GF-D8 (cell line): ENCODE measurements at places on chromosomes 1 and 21.

DNA sequence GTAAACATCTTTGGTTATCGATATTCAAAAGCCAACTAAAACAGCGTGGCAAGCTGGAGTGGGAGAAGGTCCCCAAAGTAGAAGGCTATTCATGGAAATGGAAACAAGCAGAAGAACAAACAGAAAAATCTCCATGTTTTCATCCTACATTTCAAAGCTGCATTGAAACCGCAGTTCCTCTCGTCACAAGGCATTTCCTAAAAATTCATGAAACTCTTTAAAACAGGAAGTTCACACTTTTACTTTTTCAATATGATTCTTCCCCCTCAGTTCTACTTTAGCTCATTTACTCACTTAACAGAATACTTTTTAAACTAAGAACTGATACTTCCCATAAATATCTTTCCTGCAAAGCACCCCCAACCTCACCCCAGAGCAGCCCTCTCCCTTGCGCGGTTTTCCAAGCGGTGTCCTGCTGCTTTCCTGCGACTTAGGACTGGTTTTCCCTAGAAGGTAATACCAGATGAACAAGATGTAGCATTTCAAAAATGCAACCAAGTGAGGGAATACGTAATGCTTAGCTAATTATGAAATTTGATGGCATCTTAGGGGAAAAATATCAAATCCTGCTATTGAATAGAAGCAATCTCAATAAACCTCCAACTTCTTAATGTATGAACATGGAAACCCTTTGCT lies 228.3 kb upstream of the PKN2 start:
- no peak for DNase-seq

- no peak for DNase-seq
Measured at GRCh38 chr1:40132383-40133311, 28.5 kb upstream of the RLF start.

GRCh38 chr1:228081144-228081543 lies 1.4 kb upstream of the ARF1 start:
- no peak for DNase-seq

DNA sequence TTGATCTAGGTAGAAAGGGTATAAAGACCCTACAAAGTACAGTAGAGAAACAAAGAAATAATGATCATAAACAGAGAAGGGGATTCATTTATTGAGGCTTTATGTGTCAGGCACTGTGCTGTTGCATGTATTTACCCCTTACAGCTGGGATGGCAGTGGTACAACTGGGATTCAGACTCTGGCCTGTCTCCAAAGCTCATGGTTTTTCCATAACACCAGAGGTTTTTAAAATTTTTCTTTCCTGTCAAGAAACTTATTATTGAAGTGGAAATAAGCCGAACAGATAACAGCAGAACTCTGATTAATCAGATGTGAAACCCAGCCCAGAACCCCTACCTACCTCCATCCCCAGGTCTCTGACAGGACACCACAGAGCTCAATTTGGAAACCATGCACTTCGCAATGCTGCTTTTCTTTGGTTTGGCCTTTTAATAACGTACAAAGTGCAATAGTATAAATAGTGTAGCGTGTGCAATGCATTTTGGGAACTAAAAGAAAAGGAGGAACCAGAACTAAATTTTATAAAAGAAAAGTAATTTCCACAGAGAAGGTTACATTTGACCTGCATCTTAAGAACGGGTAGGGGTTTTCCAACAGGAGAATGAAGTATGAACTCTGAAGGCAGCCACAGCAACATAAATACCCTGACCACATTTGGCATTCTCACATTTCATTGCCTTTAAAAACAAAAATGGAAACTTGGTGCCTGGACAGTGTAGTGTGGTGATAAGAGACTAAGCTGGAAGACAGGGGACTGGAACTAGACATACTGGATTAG lies 92.0 kb upstream of the S1PR1 start:
- no peak for DNase-seq

GRCh38 chr1:91827087-91827458 lies 58.9 kb downstream of the TGFBR3 start:
- DNase-seq, result no peak

DNA sequence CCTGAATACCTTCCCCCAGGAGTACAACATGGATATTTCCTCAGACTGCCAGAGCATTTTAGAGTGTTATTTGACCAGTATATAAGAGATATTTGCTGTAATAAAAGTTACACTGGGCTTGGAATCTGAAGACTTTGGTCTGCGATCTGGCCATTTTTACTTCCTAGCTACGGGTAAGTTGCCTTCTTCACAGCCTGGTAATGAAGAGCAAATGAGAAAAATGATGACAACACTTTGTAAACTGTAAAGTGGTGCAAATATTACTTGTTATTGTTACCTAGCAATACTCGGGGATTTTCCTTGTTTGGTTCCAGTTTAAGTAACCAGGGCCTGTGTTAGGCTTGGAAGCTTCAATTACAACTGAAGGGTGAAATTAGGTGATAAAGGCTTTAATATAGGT lies 180.8 kb upstream of the LMO4 start:
- no peak for DNase-seq

GRCh38 chr1:101756411-101756810 lies 240.3 kb downstream of the OLFM3 start:
- DNase-seq, result no peak

- DNase-seq, result no peak
Measured at GRCh38 chr1:95236784-95237575, 3.0 kb downstream of the RWDD3 start.

- no peak for DNase-seq
Measured at GRCh38 chr1:234321231-234321630, 52.0 kb upstream of the COA6 start.

GRCh38 chr1:216580538-216581057 lies 142.6 kb downstream of the ESRRG start:
- DNase-seq, result no peak

GRCh38 chr1:209405183-209405814 lies 178.2 kb upstream of the CAMK1G start:
- DNase-seq, result no peak

DNA sequence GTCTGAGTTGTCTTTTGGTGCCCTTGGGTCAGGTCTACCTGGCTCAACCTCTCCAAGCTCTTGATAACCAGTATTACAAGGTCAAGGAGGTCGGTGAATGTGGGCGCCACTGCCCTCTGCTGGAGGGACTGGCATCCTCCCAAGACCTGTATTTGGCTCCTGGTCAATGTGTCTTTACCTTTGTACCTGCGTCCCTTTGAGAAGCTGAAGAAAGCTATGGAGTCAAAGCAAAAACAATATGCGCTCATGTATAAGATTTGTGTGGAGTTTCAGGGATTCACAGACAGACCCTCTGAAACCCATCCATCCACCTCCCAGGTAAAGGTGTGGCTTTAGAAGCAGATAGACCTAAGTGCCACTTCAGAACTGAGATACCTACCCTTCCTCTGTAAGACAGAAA lies 61.8 kb upstream of the NBL1 start:
- peak; percentile 8 for DNase-seq

DNA sequence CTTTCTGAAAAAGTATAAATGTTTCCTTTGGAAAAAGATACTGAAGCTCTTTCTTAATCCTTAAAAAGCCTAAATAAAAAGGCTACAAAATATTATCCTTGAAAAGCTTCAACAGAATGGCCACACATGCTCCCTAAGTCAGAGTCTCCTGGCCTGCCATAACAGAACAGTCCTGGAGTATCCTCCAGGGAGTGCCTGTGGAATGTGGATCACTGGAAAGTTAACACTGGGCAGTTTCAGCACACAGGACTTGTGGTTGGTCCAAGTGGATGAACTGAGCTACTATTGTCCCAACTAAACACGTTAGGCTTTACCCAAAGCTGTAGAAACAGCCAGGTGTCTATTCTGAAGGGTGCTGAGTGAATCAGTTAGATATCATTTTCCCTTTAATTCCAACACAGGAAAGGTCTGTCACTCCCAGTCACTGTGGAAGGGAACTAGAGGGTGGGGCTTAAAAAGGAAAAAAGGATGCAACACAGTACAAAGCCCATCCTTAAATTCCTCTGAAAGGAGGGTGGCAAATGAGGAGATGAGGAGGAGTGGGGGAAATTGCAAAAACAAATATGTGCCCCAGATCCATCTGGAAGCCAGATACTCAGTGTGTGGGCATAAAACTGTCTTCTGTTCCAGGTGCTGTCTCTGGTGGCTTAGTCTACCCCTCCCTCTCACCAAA lies 196.3 kb upstream of the SPAG17 start:
- no peak for DNase-seq

DNA sequence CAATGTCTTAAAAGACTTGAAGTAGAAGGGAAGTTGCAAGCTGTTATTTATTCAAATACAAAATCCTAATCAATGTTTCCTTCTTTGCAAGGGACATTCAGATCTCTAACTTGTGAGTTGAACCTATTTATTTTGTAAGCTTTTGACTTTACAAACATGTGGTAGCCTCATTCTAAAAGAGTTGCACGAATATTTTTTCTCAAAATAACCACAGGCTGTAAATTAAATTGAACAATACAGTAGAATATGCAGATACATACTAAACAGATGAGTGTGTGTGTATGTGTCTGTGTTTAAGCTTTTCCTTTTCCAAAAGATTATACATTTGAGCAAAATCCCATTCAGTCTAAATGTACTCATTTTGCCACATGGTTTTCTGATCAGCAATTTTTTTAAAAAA lies 4.8 kb upstream of the DYNLT5 start:
- no peak for DNase-seq

DNA sequence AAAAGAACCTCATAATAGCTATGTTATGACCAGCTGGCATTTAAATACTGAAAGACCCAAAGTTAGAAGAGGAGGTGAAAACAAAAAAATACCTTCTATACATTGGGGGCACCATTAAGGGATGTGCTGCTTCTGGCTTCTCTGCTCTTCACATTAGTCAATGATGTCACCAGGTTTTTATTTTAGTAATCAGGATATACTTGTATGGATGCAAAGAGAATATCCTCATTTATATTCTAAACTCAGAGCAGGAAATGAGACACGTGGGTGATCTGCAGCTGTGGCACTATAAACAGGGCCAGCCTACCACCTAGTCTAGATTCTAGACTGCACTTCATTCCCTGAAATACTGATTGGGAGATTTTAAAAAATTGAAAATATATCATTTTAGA lies 51.2 kb downstream of the WLS start:
- DNase-seq, result no peak

DNA sequence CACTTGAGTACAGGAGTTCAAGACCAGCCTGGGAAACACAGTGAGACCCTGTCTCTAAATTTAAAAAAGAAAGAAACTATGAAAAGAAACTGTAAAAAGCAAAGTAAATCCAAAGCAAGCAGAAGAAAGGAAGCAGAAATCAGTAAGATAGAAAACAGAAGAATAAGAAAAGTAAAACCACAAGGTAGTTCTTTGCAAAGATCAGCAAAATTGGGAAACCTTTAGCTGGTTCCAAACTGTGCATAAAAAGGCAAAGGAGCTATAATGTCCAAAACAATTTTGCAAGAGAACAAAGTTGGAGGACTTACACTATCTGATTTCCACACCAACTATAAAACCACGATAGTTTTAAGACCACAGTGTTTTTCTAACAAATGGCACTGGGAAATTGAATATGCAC lies 218.8 kb downstream of the RPS6KC1 start:
- no peak for DNase-seq

- no peak for DNase-seq
Measured at GRCh38 chr1:153698923-153699714, 20.6 kb downstream of the NPR1 start.

DNA sequence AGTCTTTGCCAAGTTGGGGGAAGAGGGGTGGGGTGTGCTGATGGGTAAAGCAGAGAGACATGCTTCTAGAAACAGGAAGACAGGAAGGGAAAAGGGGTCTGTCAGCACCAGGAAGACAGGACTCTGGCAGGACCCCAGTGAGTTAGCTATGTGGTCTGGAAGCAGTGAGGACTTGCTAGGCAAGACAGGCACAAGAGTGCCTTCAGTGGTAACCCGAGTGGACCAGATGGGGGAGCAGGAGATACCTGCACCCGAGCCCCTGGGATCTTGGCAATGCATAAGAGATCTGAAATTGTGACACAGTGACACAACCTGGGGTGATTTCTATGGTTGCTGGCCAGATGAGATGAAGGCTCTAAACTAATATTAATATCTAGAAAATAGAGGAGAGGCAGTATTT lies 7.0 kb downstream of the TLR5 start:
- no peak for DNase-seq

GRCh38 chr1:118861216-118861615 lies 126.9 kb downstream of the TBX15 start:
- no peak for DNase-seq

DNA sequence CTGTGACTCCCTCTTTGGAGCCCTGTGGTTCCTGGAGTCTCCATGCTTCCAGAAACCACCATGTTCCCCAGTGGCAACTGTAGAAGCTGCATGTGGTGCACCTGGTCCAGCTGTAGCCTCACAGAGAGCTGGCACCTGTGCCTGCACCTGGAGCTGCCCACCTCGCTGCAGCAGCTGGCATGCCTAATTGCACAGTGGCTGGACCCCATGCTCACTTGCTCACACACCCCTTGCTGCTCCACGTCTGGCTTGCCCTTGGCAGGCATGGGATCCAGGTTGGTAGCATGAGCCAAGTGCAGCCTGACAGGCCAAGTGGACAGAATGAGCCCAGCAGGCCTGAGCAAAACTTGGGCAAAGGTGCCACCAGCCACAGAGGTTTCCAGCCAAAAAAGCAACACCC lies 680.1 kb downstream of the MATN1 start:
- DNase-seq, result no peak

DNA sequence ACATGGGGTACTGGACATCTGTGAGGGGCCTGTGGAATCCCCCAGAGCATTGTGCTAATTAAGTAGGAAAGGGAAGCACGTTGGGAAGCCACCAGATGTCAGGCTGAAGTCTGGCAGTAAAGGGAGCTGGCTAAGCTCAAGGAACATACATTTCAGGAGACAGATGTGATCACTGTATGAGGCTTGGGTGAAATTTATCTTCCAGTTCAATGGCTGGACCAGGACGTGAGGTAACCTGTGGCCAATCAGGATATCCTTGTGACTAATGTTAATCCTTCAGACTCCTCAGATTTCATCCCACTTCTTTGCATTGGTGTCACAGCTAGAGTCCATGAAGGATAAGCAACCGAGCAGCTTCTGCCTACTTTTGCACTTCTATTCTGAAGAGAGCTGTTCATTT lies 110.2 kb upstream of the APP start:
- no peak for DNase-seq

DNA sequence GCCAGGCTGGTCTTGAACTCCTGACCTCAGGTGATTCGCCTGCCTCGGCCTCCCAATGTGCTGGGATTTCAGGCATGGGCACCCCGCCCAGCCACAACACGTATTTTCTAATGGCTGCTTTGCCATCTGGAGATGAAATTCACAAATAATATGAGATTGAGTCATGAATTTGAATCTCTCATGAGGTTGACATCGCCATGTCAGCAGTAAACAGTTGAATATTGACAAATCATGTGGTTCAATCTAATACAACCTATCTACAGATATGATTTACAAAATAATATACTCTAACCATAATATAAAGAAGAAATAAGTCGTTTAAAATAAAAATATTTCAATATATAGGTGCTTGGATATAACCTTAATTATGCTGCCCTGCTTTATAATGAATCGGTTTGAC lies 42.1 kb downstream of the MYOM3 start:
- no peak for DNase-seq

DNA sequence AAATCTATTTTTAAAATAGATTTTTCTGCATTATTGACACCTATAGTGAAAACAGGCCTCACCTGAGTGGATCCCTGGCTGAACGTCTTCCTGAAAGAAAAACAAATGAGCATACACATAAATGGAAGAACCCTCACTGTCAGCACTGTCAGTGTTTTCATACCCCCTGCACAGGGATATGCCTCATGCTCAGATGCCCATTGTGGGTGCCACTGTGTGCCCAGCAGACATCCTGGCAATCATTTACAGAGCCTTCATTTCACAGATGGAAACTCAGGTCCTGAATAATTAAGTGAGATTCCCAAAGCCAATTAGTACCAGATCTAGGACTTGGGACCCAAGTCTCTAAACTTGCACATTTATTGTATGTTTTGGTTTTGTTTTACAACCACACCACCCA lies 19.9 kb downstream of the FCRL1 start:
- no peak for DNase-seq
